ENCODE measurements at places on chromosomes 4 and X.

GRCh38 chrX:115259238-115259875, 25.5 kb upstream of the LRCH2 start:
- ATAC-seq = no peak

GRCh38 chr4:66741081-66741480, 804.2 kb downstream of the CENPC start:
- ATAC-seq = no peak

- ATAC-seq = no peak
Measured at GRCh38 chr4:25223802-25224375, 9.9 kb upstream of the PI4K2B start.

DNA sequence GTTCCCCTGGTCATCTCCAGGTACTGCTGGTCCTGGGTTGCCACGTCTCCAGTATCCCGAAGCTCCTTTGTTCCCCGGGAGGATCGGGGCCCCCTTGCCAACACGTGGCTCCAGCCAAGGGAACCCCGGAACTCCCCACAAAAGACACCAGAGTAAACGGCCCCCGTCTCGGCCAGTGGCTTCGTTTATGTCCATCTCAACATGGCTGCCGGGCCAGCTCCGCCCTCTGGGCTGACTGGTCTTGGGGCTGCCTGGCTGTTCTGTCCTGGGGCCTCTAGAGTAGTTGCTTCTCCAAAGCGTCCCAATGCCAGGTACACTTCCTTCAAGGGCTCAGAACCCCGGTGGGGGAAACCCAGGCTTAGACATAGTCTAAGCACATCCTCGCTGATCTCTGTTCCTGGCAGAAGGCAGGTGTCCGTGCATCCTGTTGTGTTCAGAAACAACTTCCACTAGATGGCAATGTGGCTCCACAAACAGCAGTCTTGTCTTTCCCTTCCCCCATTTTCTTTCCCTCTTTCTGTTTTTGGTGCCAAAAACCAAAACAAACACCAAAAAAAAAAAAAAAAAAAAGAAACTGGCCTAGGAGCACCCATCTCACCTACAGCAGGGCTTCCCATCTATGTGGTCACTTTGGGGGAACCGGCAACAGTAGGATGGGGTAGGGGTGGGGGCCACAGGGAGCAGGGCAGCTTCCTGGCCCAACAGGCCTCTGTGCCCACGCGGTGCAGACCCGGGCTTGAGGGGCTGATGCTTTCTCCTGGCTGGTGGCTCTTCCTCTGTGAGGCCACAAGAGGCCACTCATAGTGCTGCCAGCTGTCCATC, 35.3 kb downstream of the NBDY start:
- ATAC-seq = peak; percentile 84

DNA sequence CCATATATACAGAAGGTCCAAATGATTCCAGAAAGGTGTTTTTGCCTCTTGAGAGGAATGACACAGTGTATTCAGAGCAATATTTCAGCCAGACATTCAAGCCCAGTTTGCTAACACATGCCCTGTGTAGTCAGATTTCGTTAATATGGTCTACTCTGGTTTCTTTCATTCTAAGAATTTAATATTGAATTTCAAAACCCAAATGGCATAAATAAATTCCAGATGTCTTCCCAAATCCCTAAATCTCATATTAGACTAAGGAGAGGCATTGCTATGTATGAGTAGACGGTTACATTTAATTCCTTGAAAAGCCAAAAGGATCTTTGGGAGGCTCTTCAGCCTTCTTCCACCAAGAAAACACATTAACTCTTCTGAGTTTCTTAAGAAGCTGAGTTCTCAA, 66.3 kb upstream of the C1QTNF7 start:
- no peak for ATAC-seq

DNA sequence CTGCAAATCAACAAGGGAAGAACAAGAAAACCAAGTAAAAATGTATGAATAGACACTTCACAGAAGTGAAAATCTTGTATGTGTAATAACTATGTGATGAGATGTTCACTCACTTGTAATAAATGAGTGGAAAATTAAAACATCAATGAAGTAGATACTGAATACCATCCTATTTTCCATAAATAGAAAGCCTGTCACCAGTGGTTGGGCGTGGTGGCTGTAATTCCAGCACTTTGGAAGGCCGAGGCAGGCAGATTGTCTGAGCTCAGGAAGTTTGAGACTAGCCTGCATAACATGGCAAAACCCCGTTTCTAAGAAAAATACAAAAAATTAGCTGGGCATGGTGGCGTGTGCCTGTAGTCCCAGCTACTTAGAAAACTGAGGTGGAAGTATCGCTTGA, 53.5 kb upstream of the SOD3 start:
- no peak for ATAC-seq

- no peak for ATAC-seq
Measured at GRCh38 chr4:138320831-138321230, 78.7 kb upstream of the SLC7A11 start.

- no peak for ATAC-seq
Measured at GRCh38 chr4:125789023-125789422, 474.3 kb downstream of the FAT4 start.

GRCh38 chr4:95551653-95552052, 2.9 kb upstream of the UNC5C start:
- no peak for ATAC-seq

DNA sequence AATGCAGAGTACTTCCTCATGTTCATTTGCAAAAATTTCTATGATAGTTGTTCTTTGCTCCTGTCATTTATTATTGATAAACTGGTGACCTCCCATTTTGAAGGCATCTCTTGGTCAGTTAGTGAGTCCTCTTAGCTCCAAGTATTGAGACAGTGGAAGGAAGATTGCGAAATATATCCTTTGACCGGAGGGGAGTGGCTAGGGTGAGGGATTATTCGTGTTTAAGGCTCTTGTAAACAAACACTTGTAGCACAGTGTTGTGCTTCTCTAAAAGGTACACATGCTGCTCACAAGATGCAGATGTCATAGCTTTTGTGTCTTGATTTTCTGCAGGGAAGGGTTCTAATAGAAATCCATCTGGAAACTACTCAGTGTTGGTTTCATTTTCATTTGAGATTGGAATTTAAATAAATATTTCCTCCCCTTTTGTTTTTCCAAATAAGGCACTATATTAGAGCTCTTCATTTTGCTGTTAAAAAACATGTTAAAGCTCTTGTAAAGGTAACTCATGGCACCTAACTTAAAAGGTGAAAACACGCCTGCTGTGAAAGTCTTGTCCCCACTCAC, 21.8 kb downstream of the TXLNG start:
- no peak for ATAC-seq

- ATAC-seq = no peak
Measured at GRCh38 chrX:1899841-1900240, 285.0 kb downstream of the ASMT start.

DNA sequence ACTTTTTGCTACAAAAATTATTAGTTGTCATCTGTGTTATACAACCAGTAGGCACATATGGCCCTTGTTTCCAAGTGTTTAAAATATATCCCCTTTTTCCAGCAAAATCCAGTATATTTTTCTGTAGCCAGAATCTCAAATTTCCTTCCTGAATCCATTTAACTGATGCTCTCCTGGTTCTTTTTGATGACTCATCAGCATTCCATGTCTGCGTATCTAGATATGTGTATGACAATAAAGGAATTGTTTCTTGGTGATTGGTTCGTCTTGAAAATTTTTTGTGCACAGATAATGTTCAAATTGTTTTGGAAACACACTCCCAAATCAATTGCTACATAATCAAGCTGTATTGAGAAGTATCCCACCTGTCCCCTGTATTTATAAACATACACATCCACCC, 98.3 kb downstream of the ITM2A start:
- ATAC-seq = no peak

DNA sequence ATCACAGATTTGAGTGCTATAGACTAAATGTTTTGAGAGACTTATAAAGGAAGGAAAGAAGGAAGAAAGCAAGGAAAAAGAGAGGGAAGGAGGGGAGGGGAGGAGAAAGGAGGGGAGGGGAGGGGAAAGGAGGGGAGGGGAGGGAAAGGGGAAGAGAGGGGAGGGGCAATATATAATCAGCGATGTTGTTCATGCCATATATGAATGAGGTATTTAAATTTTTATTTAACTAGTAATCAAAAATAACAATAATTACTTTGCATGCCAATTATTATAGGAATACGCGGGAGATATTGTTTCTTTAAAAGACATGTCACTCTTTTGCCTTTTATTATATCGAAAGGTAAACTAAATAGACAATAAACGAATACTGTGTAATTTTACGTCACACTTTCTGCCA, 1029.7 kb downstream of the FAT4 start:
- ATAC-seq = no peak

GRCh38 chr4:151940291-151940690, 179.5 kb upstream of the GATB start:
- no peak for ATAC-seq

- ATAC-seq = no peak
Measured at GRCh38 chr4:164701665-164702064, 52.3 kb upstream of the SMIM31 start.

DNA sequence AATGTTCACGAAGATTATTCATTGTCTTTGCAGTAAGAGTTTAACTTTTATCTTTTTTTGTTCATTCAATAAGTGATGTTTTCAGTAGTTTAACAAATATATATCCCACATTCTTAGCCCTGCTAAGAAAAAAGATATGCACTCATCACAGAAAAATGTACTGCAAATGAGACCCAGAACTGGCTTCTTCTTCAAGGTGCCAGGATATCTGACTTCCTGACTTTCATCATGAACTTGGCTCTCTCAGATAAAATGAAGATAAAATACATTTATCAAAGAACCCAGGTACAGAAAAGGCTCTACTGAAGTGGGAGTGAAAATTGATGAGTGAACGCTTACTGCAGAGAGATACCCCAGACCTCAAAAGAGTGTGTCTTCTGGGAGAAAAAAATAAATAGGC, 177.8 kb upstream of the DKK2 start:
- ATAC-seq = no peak

GRCh38 chrX:10085223-10085622, 71.6 kb upstream of the CLCN4 start:
- no peak for ATAC-seq

GRCh38 chr4:23887173-23887572, 2.7 kb downstream of the PPARGC1A start:
- ATAC-seq = no peak

DNA sequence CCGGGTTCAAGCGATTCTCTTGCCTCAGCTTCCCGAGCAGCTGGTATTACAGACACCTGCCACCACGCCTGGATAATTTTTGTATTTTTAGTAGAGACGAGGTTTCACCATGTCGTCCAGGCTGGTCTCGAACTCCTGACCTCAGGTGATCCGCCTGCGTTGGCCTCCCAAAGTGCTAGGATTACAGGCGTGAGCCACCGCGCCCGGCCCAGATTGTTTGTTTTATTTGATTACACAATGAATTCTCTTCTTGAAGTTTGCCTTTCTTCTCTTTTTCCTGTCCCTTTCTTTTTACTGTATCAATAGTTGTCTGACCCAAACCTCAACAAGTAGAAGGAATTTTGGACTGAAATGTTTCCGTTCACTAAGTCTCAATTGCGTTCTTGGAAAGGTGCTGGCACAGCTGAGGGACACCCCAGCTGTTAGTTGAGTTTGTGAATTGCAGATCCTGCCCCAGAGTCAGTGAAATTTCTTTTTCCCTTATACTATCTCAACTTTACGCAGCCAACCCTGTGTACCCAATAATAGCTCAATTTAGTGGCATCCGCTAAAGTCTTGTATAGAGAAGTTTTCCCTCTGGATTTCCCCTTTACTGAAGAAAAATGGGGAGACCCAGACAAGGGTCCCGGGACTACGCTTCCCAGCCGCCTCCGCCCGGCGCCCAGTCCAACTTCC, 639 bp upstream of the MTM1 start:
- ATAC-seq = no peak

GRCh38 chr4:48909697-48910096, 3.1 kb upstream of the OCIAD2 start:
- ATAC-seq = no peak

GRCh38 chr4:139767168-139767567, 101.5 kb downstream of the MGST2 start:
- ATAC-seq = peak; percentile 52

GRCh38 chr4:142098900-142099545, 462.6 kb downstream of the IL15 start:
- ATAC-seq = no peak

DNA sequence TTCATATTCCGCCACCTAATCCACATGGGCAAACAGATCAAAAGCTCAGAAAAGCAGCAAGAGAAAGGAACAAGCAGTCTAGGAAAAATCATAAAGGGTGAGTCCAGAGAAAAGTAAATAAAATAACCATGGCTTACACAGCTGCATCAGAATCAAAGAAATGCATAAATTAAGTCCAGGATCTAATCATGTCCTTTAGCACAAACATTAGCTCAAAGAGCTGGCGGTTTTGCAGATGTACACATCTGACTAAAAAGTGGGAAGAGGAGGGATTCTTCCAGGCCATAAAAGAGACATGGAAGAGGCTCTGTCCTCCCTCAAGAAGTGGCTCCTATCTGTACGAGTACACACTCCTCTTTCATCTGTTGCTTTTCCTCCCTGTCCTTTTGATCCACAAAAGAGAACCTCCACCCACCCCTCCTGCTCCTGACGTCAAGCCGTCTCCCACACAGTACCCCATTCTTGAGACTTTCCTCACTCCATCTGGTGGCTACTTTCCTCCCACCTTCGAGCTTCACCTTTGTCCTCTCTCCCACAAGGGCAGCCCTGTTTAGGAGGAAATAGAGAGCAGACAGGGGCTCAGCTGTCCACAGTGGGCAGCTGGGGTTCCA, 92.5 kb downstream of the RASL11B start:
- no peak for ATAC-seq

GRCh38 chrX:15146515-15146914, 123.4 kb downstream of the ASB9 start:
- ATAC-seq = no peak

GRCh38 chr4:180925805-180926204, 1317.4 kb upstream of the TENM3 start:
- ATAC-seq = no peak

GRCh38 chr4:86633854-86634253, 39.7 kb downstream of the PTPN13 start:
- ATAC-seq = no peak

DNA sequence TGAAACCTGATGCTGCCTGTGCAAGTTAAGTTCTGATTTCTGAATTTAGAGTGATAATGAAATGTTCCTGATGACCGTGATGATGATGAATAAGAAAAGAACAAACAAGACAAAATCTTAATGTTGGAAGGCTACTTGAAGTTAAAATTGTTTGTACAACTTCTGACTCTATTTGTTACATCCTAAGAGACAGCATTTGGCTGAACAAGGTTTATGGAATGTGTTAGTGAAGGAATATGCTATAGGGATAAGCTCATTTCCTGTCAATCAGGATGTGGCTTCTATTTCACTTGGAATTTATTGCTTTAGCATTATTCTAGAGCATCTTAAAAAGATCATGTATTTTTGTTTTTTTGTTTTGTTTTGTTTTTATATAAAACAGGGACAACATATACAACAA, 267.5 kb downstream of the FAT4 start:
- ATAC-seq = no peak

- ATAC-seq = no peak
Measured at GRCh38 chrX:109943740-109944092, 59.2 kb upstream of the TMEM164 start.

DNA sequence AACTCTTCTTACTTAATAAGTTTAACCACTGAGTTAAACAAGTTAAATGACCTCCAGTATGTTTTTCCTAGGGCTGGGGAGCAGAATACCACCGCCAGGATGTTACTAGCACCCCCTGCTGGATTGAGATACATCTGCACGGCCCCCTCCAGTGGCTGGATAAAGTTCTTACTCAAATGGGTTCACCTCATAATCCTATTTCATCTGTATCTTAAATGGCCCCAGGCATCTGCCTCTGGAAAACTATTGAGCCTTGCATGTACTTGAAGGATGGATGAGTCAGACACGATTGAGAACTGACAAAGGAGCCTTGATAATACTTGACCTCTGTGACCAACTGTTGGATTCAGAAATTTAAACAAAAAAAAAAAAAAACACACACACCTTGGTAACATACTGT, 61.5 kb upstream of the MMAA start:
- ATAC-seq = peak; percentile 62

Measured in stimulated activated memory B cell treated with anti-CD40 and anti-IgM and Interleukin-4, amounts not matched to agents 10 μg/mL and 1 μg/mL and 100 μg/mL, for 72 hours (primary cell).